Stimulated activated CD8-positive, alpha-beta memory T cell treated with anti-CD3 and anti-CD28 coated beads, Interleukin-4, amount 100 ng/mL, for 48 hours (primary cell): ENCODE measurements at places on chromosomes 2 and 18.

DNA sequence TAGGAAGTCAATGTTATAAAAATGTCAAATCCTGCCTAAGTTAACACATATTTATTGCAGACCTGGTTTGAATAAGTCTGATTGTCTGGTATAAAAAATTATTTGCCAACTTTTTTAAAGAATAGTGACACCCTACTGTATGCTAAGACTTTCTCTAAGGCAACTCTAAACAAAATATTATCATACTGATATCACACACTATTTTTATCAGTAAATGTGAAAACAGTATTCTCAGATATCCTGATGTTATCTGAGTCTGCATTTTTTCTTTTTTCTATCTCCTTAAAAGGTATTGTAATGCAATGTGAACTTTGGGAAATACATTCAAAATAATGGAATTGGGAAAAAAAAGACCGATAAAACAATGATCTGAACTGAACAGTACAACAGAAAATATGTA is 127.1 kb downstream of the DOCK10 start:
- DNase-seq: no peak

DNA sequence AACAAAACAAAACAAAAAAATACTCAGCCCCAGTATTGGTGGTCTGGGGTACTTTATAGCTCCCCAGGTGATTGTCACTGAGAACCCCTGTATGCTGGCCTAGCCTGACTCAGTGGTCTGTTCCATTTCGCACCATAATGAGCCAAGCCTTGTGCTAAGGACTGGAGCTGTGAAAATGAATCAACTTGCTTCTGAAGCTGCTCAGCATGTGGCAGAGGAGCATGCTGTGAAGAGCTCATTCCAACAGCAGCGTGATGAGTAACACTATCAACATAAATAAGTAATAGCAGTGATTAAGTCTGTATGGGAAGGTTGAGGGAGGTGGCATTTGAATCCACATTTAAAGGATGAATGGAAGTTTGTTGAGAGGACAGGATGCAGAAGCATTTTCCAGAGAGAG is 67.2 kb upstream of the ATL2 start:
- no peak for DNase-seq

DNA sequence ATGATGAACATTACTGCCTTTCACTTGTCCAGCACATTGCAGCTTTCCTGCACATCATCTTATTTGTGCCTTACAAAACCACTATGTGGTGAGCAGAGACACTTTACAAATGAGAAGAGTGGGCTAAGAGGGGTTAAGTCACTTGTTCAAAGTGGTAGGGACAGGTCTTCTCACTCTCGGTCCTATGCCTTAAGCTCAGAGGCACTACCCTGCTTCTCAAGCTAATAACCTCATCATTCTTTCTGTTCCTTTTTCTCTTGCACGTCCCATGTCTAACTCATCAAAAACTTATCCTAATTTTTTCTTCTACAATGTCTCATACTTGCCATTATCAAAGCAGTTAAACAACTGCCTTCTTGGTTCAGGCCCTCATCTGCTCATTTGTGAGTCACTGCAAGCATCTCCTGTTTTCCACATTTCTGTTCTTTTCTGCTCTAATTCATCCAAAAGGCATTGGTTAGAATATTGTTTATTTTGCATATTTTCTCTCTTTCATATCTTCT is 21.9 kb upstream of the NCOA1 start:
- no peak for DNase-seq

GRCh38 chr2:46748735-46749531 is 166.7 kb downstream of the MCFD2 start:
- no peak for DNase-seq

DNA sequence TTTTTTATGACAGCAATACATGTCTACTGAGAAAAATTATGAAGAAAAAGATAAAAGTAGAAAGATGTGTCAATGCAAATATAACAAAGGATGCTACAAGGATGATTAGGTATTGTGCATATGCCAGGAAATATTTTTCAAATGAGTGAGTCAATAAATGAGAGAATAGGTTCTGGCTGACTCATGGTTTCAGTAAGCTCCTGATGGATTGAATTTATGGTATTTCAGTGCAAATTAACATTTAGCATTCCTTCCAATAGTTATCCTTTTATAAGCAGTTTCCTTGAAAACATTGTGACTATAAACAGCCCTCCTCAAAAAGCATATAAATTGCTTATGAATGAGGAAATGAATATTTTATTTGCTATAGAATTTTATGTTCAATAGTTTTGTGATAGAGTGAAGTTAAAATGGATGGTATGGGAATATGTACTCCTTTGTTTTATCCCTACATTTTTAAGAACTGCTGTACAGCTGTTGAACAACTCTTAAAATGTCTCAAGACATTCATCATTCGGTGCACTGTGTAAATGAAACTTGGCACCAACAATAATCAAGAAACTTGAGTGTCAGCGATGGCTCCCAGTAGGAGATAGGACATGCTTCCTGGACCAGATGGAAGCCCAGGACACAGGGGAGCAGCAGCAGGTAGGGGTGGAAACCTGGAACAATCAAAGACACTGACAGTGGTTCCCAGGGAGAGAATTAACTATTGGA is 144.7 kb downstream of the PMAIP1 start:
- no peak for DNase-seq

GRCh38 chr2:214896274-214896673 is 86.8 kb upstream of the BARD1 start:
- DNase-seq: no peak

DNA sequence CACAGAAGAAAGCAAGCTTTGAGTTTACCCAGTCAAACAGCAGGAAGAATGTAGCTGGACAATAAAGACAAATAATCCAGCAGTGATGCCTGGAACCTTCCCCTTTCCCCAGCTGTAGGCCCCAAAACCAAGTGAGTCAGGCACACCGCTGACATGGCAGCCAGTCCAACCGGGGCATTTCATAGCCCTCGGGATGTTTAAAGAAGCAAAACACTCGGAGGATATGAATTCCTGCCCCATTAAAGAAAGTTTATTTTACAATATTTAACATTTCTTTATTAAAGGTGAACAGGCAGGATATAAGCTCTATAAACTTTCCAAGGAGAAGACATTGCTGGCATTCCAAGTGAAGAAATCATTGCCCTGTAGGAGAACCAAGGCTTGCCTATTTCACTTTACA is 507.6 kb upstream of the TNP1 start:
- no peak for DNase-seq

DNA sequence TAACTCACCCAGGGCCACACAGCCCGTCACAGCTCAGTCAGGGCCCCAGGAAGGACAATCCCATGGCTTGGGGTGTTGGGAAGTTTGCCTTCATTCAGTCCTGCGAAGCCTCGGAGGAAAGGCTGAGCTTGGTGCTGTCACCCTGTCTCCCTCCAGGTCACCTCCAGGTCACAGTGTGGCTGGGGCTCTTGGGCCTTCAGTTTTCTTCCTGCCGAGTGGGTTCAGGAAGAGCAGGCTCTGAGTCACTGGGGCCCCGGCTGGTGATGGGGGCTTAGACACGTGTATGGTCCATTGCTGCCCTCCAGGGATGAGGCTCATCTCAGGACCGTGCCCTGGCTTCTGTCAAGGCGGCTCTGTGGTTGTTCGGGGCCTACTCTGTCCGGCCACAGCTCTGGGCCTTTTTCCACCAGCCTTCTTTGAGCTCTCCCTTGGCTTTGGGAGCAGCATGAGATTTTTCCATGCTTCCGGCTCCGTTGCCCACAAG is 118.6 kb downstream of the INHBB start:
- no peak for DNase-seq

- peak; percentile 67 for DNase-seq
Measured at GRCh38 chr2:238970553-238971081, 122.7 kb downstream of the TWIST2 start.

DNA sequence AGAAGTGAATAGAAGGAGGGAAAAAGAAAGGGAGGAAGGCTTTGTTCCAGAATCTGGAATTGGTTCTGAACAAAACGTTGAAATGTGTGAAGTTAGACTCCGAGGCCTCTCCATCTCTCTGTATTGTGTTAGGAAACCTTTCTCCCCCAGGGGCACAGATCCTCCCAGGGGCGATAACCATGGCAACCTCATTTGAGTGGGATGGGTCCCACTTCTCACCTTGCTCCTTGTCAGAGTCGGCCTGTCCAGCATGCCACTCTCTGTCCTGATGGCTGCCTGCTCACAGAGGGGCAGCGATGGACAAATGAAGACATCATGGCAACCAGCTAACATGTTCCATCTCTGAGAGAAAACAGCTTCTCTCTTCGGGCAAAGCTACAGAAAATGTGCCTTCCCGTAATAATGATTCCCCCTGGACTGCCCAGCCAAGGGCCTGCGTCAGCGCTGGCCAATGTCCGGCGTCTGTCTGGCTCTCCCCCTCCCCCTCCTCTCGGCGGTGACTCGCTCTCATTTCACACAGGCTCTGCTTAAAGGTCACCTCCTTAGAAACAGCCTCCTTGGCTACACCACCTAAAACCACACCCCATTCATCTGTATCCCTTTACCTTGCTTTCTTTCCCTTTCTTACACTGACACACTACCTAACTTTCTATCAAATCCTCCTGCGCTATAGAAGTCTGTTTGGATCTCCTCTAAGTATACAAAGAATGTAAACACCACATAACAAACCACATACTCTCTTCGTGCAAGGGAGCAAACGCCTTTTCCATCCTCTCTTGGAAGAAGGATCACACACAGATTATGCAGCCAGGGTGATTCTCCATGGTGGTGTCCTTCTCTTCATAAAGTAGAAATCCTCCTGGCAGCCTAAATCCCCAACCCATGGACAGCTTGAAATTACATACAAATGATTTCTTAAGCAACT is 32.1 kb upstream of the TTC39C start:
- no peak for DNase-seq
